ENCODE measurements at places on chromosomes 7 and 10. TPM values are rescaled to one million over a fixed set of nuclear protein-coding genes. Genes with fewer than 3 reads are reported as not detected.

- no peak for DNase-seq
Measured at GRCh38 chr10:73893426-73893825, 17.5 kb upstream of the PLAU start.

GRCh38 chr7:14235056-14235455, 245.6 kb upstream of the ETV1 start:
- no peak for DNase-seq

DNA sequence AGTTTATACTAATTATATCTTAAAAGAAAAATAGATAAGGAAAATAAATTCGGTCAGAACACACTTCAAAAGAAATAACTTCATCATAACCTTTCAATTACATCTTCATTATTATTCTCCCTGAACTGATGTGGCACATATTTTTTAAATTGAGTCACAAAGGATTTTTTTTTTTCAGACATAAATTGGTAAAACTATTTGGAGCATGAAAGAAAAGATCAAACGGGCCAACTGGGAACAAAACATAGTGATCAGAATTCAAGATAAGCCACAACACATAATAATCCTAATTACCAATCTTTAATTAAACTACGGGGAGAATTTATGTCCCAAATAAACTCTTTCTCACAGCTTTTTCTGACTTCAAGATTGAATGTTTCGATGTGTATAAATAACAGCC, 258.2 kb upstream of the MAGI2 start:
- no peak for DNase-seq

Gene SHH
- not detected for total RNA-seq

GRCh38 chr7:101362334-101363195, at the start of gene COL26A1:
TSS of gene COL26A1 (plus strand) at chr7:101362875. CDS start at chr7:101363033, 158 bp downstream.
- peak; percentile 50 for DNase-seq

DNA sequence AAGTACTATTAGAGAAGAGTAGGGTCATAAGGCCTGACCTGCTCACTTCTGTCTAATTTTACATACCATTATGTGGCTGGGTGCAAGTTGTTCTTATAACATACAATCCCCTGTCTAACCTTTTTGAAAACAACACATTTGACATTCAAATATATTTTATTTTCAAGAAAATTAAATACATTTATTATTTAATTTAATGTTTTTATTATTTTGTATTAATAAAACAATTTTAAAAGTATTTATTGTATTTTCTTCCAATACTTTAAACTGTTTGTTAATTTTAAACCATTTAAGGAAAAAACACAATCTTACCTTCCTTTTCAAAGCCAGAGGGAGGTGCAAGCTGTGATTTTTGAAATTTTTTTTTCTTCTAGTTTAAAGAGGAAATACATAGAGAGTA, 232.8 kb downstream of the KCND2 start:
- DNase-seq = no peak

DNA sequence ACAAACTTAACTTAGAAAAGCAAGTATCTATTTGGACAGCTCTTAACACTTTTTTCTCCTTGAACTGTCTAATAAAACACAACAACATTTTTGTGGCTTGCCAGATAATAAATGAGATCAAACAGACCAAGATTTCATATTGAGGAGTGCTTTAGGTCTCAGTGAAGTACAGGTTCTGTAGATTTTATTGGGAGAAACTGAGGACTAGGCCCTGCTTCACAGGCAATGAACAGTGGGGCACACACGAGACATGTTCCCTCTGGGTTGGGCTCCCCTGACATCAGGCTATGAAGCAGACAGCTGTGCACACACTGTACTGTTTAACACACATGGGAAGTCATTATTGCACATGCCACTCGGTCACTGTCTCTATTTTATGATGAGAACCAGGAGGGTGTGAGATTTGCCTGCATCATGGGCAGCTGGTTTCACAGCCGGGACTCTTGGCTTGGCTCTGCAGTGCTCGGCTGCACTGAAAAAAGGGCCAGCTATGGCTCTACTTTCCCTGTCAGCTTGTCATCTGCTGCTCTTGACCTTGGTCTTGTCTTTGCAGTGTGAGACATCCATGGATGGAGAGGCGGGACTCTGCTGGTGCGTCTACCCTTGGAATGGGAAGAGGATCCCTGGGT, 4.2 kb downstream of the IGFBP1 start:
- DNase-seq = no peak

DNA sequence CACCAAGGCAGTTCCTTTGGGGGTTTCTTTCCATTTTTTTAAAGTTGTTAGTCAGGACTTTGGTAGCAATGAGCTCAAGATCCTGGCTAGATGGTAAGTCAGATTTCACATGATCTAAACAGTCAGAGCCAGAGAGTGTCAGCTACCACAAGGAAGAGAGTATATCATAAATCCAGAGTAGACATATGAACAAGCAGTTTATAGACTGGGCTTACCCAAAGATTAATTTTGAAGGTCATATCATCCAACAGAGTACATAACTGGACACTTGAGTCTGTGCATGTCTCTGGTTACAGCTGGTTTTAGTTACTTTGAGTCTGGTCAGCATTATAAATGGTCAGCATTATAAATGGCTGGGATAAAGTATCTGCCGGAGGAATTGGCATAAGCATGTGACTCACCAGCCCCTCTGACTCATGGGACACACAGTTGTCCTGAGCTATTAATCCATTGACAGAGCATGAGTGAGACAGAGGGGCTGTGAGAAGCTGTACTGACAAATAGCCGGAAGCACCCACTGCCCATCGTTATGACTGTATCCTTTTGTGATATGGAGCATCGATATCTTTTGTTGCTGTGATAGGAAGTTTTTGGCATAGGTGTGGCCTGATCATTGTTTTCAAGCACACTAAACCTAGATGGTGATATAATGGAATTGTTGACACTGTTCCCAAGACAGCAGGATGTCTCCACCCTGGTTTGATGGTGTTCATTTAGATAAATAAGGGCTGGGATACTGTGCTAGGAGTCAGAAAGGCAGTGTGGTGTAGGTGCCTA, 19.3 kb downstream of the PPP1R3C start:
- DNase-seq = no peak

GRCh38 chr7:83655951-83656556, 7.1 kb upstream of the SEMA3E start:
- DNase-seq = peak; percentile 52

Gene CLRN3
- not detected for total RNA-seq

GRCh38 chr10:34696423-34696822, 118.7 kb downstream of the PARD3 start:
- no peak for DNase-seq

GRCh38 chr7:148575640-148576411, 14.7 kb upstream of the C7orf33 start:
- DNase-seq = peak; percentile 69

DNA sequence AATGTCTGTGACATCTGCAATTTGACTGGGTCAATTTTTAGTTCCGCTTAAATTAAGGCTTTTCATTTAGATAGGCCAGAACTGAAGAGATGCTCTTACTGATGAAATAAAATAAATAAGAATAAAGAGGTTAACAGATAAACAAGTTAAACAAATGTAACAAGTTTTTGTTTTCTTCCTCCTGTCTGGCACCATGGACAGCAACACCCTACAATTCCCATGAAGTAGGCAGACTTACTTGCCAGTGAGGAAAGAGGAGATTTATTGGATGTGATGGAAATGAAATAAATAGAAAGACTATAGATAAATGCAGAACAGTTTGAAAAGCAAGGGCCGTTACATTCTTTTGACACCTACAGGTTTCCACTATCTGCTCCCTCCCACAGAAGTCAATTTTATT, 118.5 kb downstream of the AMPH start:
- DNase-seq = no peak

Gene TEX47
- not detected for total RNA-seq

Gene HMX3
- total RNA-seq = not detected

- DNase-seq = no peak
Measured at GRCh38 chr10:128932071-128932820, 534.8 kb upstream of the MGMT start.

Gene GIMAP1
- total RNA-seq = 6.7 TPM
